ENCODE measurements at places on chromosomes 6 and 20. TPM values are rescaled to one million over a fixed set of nuclear protein-coding genes. Genes with fewer than 3 reads are reported as not detected.

SLC17A3 gene
- not detected for total RNA-seq

PROCR gene
- 5.2 TPM for total RNA-seq

DNA sequence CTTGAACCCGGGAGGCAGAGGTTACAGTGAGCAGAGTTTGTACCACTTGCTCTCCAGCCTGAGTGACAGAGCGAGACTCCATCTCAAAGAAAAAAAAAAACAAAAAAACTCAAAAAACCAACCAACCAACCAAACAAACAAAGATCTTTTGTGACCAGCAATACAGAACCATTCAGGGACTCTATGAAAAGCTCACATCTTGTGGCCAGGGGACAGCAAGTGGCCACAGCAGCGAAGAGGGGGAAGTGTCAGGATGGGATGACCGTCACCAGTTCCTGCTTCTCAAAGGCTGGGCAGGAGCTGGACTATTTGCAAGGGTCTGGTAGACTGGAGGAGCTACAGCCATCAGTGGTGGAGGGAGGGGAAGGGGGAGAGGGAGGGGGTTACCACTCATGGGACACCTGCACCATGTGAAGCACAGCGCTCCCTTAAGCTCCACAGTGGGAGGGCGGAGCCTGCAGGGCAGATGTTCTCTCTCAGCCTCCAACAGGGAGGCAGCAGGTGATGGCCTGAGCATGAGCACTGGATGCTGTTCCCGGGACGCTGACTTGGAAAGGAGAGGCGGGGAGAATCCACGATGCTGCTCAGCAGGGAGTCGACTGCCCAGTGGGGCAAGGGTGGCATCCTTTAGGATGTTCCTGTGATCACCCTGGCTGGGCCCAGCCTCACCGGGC is 19.7 kb upstream of the ULBP3 start:
- no peak overlapping the region for H3K27ac ChIP-seq
- H3K36me3 ChIP-seq: no peaks in the 10 kb centered on the region
- H3K4me3 ChIP-seq: no peak overlapping the region
- peaks cover 6% of the 10 kb centered on the region for H3K4me1 ChIP-seq
- H3K27me3 ChIP-seq: peaks cover 21% of the 10 kb centered on the region

RGS17 gene
- total RNA-seq: 2.2 TPM

DNA sequence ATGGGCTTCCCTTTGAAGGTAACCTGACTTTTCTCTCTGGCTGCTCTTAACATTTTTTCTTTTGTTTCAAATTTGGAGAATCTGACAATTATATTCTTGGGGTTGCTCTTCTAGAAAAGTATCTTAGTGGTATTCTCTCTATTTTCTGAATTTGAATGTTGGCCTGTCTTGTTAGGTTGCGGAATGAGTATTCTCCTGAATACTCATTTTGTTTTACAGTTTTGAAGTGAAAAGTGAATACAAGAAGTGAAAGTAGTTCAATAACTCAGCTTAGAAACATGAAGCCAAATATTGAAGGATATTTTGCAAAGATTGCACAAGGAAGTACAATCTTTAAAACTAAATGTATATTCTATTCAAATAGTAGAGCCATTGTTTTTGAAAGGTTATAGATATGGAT is 120.2 kb upstream of the MAP3K4 start:
- H3K27me3 ChIP-seq: peaks cover 13% of the 10 kb centered on the region
- no peak overlapping the region for H3K27ac ChIP-seq
- no peak overlapping the region for H3K4me3 ChIP-seq
- H3K4me1 ChIP-seq: no peaks in the 10 kb centered on the region
- no peak for DNase-seq
- no peaks in the 10 kb centered on the region for H3K36me3 ChIP-seq

DNA sequence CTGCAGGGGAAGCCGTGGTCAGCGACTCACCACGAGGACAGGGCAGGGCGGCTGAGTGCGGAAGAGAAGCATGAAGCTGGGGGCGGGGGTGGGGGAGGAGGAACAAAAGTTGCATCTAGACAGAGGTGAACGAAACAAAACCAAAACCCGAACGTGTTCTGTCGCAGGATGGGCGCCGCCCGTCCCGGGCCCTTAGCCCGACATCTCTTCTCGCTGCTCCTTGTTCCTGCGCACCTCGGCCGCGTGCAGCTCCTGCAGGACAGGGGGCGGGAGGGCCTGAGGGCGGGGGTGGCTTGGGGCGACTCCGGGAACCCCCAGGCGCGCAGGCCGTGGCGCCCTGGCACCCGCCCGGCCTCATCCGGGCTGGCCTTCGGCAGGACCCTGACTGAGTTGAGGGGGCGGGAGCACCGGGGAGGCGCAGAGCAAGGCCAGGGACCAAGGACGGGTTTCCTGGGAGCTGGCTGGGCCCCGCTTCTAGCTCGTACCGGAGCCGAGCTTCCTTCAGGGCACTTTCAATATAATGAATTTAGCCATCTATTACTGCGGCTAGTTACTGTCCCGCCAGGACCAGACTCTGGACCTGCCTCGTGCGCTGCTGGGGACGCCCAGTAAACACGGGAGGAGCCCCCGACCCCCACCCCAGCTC is 12.0 kb downstream of the STMN3 start:
- no peaks in the 10 kb centered on the region for H3K27me3 ChIP-seq
- H3K4me1 ChIP-seq: no peaks in the 10 kb centered on the region
- no peak overlapping the region for H3K4me3 ChIP-seq
- no peak for DNase-seq

OOEP gene
- not detected for total RNA-seq

GRCh38 chr6:166203003-166203640 is 35.5 kb upstream of the TBXT start:
- no peaks in the 10 kb centered on the region for H3K4me1 ChIP-seq
- H3K36me3 ChIP-seq: no peaks in the 10 kb centered on the region
- no peak overlapping the region for H3K27ac ChIP-seq
- DNase-seq: no peak
- peaks cover 10% of the 10 kb centered on the region for H3K27me3 ChIP-seq

DNA sequence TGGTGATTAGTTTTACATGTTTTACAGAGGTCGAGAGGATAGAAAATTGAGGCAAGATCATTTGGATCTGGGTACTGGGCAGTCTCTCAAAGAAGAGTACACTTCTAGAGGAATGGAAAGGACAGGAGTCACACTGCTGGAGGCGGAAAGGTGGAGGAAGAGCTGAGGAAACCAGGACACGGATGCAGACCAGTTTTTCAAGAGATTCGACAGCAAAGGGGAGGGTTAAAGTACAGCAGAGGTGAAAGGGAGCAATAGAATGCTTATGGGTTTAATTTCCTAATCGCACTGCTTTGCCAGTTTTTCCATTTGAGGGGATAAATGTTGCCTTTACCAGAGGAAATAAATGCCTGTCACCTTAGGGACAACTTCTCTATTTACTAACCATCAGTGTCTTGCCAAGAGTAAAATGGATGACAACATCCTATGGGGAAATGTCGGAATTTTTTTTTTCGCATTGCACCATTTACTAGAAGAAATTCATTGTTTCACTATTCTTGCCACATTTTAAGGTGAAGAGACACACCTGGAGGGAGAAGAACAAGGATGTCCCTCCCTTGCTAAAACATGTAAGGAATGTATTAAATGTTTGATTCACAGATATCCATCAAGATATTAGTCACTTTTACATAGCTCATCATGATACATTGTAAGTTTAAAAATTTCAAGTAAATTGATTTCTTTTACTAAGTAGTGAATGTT is 226.6 kb downstream of the COL12A1 start:
- H3K4me3 ChIP-seq: no peak overlapping the region
- H3K4me1 ChIP-seq: peaks cover 55% of the 10 kb centered on the region
- no peaks in the 10 kb centered on the region for H3K27me3 ChIP-seq
- no peak overlapping the region for H3K27ac ChIP-seq

- no peak overlapping the region for H3K27ac ChIP-seq
- DNase-seq: no peak
- peaks cover 3% of the 10 kb centered on the region for H3K4me1 ChIP-seq
- peaks cover 6% of the 10 kb centered on the region for H3K36me3 ChIP-seq
- no peaks in the 10 kb centered on the region for H3K27me3 ChIP-seq
These were observed 50.0 kb upstream of the SCGN start for GRCh38 chr6:25601800-25602673.

DNA sequence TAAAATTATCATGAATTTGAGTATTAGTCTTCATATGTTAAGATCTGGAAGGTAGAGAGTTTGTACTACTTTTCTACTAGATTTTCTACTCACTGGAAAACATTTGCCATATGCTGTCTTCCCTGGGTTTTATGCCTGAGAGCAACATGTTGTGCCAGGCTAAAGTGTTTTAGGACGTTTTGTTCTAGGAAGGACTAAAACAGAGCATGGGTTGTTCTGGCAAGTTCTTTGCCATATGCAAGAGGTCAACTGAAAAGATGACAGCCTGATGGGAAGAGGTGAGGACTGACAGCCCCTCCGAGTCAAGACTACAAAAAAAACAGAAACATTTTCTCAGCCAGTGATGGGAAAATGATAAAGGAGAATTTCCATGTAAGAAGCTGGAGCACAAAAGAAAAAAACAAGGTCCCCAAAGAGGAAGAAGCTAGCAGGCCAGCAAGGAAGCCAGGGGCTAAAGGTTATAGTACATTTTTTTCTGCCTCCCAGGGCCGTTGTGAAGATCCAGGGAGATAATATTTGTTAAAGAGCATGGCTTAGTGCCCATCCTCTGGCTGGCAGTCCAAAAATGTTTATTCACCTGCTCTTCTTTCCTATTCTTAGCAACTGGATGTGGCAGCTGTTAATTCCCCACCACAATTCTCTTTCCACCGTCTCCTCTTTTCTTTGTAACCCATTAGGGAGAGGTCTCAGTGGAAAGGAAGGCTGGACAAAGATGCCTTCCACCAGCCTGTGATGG is 7.8 kb downstream of the SCGN start:
- no peaks in the 10 kb centered on the region for H3K4me1 ChIP-seq
- no peak for DNase-seq
- H3K27me3 ChIP-seq: peaks cover 25% of the 10 kb centered on the region
- H3K36me3 ChIP-seq: no peaks in the 10 kb centered on the region
- H3K4me3 ChIP-seq: no peak overlapping the region

DNA sequence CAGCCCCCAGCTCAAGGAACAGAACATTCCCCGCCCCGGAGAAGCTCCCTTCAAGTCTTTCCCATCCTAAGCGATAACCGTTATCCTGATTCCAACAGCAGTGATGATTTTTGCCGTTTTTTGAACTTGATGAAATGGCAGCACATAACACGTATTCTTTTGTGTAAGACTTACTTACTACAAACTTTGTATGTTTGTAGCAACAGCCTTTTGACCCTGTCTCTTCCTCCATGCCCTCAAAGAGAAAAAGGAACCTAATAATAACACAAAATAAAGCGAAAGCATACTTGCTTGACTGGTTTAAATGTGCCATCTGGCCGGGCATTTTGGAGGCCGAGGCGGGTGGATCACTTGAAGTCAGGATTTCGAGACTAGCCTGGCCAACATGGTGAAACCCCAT is 26.4 kb upstream of the SLC9A8 start:
- DNase-seq: no peak
- H3K4me3 ChIP-seq: no peak overlapping the region
- H3K4me1 ChIP-seq: peaks cover 10% of the 10 kb centered on the region
- no peaks in the 10 kb centered on the region for H3K36me3 ChIP-seq
- no peak overlapping the region for H3K27ac ChIP-seq
- no peaks in the 10 kb centered on the region for H3K27me3 ChIP-seq

RBCK1 gene
- total RNA-seq: 84.1 TPM

LTA gene
- total RNA-seq: not detected

DNA sequence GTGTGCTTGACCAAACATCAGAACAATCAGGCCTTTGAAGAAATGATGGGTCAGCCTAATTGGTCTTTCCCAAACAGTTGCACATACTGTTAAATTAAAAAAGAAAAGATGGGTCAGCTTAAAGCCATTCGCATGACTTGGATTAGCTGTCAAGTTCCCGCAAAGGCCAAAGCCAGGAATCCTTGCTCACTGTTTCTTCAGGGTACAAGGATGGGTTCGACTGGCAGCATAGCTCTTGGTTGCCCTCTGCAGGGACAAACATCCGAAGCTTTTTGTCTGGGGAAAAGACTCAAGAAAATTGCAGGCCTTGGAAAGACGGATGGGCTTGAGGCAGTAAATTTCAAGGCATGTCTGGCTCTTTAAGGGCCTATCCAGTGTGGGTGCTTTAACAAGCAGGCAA is 168.0 kb downstream of the HDGFL1 start:
- no peaks in the 10 kb centered on the region for H3K27me3 ChIP-seq
- H3K36me3 ChIP-seq: no peaks in the 10 kb centered on the region
- DNase-seq: no peak
- no peak overlapping the region for H3K4me3 ChIP-seq
- peaks cover 8% of the 10 kb centered on the region for H3K4me1 ChIP-seq
- H3K27ac ChIP-seq: no peak overlapping the region

OVOL2 gene
- not detected for total RNA-seq

DNA sequence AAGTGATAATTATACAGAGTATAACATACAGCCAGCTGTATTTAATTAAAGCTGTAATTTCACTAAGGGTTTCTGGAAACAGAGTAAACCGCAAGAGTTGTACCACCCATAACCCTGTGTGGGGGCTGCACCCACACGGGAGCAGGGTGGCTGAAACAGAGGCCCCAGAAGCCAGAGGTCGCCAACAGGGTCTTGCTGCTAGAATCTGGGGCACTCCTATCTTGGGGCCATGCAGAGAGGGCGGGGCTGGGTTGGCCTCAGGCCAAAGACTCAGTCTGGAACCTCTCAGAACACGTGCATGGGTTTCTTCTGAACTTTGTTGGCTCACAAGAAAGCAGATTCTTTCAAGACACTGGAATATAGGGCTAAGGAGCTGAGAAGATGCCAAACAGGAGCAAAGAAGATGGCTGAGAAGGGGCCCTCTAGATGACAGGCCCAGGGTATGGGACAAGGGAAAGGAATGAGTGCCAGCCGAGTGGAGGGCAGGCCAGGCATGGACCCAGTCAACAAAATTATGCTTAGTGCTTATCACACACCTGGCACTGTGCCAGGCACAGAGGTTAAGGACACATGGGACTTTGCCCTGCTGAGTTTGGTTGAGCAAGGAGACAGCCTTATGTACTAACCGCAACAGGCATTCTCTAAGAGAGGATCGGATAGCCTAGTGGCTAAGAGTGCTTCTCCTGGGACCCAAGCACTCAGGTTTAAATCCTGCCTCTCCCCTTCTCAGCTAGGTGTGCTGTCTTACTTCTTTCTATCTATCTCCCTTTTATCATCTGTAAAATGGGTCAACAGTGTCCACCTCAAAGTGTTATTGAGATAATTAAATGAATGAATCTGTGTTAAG is 96.6 kb upstream of the FOXP4 start:
- no peak overlapping the region for H3K27ac ChIP-seq
- no peak overlapping the region for H3K4me3 ChIP-seq
- H3K4me1 ChIP-seq: peaks cover 14% of the 10 kb centered on the region
- no peaks in the 10 kb centered on the region for H3K27me3 ChIP-seq
- DNase-seq: no peak
- H3K36me3 ChIP-seq: no peaks in the 10 kb centered on the region

- H3K4me3 ChIP-seq: no peak overlapping the region
- no peak overlapping the region for H3K27ac ChIP-seq
- no peaks in the 10 kb centered on the region for H3K27me3 ChIP-seq
- H3K36me3 ChIP-seq: peaks cover 6% of the 10 kb centered on the region
- no peak for DNase-seq
- H3K4me1 ChIP-seq: peaks cover 10% of the 10 kb centered on the region
These were observed 242.3 kb downstream of the TMEM242 start for GRCh38 chr6:157080986-157081391.

CST4 gene
- not detected for total RNA-seq

SRSF12 gene
- total RNA-seq: 5.9 TPM

VSX1 gene
- total RNA-seq: not detected

OLIG3 gene
- total RNA-seq: not detected

ADAT2 gene
- 5.4 TPM for total RNA-seq

- H3K4me3 ChIP-seq: no peak overlapping the region
- no peak overlapping the region for H3K27ac ChIP-seq
- peaks cover 4% of the 10 kb centered on the region for H3K36me3 ChIP-seq
- no peak for DNase-seq
- H3K4me1 ChIP-seq: peaks cover 36% of the 10 kb centered on the region
- H3K27me3 ChIP-seq: no peaks in the 10 kb centered on the region
These were observed 116.8 kb downstream of the PSMB1 start for GRCh38 chr6:170436209-170436809.
